T-helper 1 cell (primary cell): ENCODE measurements at places on chromosomes 2 and 18.
A peak's percentile ranks its signal among the peaks of the same experiment; 100 is the strongest.

DNA sequence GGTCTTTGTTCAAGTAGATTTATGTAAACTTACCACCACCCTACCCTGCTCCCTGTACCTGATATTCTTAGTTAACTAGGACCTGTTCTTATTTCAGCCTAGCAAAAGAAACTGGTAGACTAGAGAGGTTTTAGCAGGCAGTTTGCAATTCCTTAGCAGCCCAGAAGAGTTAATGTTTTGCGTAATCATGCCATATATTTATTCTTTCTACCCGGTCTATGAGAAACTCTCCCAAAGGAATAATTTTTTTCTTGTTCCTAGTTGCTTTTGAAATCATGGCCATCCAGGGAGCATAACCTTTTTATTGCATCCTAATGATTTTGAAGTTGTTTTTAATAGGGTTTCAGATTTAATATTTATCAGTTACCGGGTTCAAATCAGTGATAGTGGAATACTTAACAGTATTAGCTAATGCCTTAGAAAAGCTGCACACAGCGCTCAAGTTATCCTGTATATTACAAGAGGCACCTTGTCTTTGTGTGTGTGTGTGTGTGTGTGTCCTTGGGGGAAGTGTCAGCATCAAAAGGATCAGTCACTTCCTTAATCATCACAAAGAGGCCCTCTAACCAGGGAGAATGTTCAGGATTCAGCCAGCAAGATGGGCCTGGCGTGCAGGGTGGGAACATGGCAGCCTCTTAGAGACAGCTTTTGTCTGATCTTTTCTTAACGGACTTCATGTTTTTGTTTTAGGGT lies 52.9 kb downstream of the CABLES1 start:
- DNase-seq = no peak

GRCh38 chr2:44498551-44498950 lies 136.8 kb downstream of the CAMKMT start:
- DNase-seq = no peak

- DNase-seq = no peak
Observed at GRCh38 chr2:9897846-9898245, 53.6 kb upstream of the GRHL1 start.

- peak; percentile 0 for DNase-seq
Observed at GRCh38 chr2:193549661-193550060, 1354.9 kb upstream of the TMEFF2 start.

DNA sequence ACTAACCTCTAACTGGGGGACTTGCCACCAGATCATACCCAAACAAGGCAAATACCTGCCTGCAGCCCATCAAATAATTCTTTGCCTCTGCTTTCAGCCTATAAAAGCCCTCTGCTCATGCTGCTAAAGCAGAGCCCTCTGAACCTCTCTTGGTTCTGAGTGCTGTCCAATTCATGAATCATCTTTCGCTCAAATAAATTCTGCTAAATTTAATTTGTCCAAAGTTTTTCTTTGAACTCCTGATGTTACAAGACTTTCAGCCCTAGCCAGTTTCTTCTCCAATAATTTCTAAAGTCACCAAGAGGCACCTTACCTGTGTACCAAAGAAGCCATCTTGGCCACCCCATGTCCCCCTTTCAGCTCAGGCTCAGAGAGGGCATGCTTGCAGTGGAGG lies 72.0 kb downstream of the MRO start:
- DNase-seq = no peak
